ENCODE measurements at places on chromosomes 12 and 14.

GRCh38 chr12:132143336-132144071 is 615 bp downstream of the DDX51 start:
- no peak for DNase-seq

DNA sequence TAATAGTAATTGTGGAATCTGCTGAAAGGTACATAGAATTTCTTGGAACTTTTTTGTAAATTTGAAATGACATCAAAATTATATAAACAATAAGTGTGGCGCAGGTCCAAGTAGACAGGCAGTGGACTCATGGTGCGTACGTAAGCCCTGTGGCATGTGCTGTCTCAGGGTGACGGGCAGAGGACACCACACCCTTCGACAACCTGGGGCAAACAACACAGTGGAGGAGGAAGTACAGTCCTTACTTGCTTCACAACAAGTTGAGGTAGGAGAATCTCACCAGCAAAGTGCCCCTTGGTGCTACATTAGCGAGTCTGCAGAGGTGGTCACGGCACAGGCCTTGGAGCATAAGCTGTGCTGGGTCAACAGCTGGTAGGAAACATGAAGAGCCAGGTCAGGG is 180.9 kb downstream of the AEBP2 start:
- no peak for DNase-seq

DNA sequence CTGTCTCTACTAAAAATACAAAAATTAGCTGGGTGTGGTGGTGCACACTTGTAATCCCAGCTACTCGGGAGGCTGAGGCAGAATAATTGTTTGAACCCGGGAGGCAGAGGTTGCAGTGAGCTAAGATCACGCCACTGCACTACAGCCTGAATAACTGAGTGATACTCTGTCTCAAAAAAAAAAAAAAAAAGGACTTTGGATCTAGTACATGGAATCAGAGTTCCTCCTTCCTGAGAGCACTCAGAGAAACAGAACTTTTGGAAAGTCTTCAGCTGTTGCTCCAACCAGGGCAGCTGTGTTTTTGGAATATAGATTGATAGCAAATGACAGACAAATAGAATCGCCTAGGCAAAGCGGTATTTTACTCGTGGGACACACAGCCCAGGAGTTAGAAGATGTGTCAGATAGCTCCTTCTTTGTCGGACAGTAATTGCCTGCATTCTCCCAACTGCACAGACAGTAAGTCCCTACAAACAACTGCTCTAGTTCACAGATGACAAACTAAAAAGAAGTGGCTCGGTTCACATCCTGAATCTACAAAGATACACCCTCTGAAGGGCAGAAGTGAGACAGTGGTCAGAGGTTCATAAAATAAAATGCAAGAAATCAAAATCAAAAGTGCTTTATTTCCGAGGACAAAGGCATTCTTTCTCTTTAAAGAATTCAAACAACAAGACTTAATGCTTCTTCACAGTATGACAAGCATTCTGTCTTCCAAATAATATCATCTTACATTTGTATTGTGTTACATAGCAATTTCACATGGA is 17.1 kb upstream of the NEK9 start:
- DNase-seq = no peak

DNA sequence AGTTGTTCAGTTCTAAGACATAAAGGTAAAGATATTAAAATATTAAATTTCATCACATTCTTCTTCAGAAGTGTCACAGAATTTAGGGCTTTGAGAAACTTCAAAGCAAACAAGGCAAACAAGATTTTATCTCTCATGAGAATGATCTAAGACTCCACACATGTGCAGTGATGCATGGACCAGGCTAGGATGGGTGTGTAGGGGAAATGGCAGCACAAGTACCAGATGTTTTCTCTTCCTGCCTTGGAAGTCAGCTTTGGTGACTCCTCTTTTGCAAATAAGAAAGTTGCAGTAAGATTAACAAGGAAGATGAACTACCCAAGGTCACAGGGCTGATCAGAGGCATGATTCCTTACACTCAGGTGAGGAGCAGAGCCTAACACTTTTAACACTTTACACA is 163.8 kb upstream of the LMNTD1 start:
- DNase-seq = no peak

DNA sequence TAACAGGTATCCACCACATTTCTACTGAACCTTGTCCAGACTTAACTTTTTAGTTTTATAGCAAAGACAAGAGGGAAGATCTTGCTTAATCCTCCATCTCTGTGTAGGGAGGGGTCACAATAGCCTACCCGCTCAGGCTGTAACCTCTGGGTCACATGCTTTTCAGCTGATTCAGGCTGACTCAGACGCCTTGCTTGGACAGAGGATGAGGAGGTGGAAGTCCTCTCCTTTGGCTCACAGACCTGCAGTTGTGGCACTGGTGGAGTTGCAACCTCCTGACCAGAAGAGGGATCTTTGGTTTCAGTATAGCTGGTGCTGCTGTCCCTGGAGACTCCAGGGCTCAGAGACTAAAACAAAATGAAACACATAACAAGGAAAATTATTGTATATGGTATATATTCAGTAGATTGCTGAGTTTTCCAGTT is 16.2 kb downstream of the ACIN1 start:
- no peak for DNase-seq

All from esophagus muscularis mucosa (tissue), 4 donors.